Ovary (tissue), 10 donors: ENCODE measurements at places on chromosomes 12 and 14. TPM values are rescaled to one million over a fixed set of nuclear protein-coding genes. Genes with fewer than 3 reads are reported as not detected.

The LTB4R2 gene
- 4.5 TPM for total RNA-seq

The ABCD2 gene
- 0.12 TPM for total RNA-seq

The SLC22A17 gene
- 48.0 TPM for total RNA-seq

DNA sequence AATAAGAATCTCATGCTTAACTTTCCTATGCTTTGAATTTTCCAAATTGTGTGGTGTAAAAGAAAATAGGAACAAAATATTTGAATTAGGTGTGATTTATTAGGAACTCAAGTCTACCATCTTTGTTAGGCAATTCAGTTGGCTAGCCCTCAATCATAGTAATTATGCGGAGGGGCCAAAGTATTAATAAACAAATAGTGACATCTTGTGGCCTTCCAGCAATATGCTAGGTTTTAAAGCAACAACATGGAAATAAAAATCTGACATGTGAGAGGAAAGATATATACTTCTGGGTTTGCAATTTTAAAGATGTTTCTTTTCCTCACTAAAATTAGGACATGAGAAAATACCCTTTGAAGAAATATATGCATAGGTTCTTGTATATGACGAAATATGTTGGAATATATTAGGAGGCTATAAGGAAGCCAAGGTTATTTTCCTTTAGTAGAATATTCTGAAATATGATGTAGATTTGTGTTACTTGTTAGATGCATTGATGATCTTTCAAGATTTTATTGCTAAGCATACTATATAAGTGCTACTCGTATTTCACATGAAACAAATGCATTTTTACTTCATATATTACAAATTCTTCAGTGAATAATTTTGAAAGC lies 200.4 kb downstream of the PTPRO start:
- DNase-seq = no peak

The RD3L gene
- not detected for total RNA-seq

The DNAAF2 gene
- total RNA-seq = 19.3 TPM

DNA sequence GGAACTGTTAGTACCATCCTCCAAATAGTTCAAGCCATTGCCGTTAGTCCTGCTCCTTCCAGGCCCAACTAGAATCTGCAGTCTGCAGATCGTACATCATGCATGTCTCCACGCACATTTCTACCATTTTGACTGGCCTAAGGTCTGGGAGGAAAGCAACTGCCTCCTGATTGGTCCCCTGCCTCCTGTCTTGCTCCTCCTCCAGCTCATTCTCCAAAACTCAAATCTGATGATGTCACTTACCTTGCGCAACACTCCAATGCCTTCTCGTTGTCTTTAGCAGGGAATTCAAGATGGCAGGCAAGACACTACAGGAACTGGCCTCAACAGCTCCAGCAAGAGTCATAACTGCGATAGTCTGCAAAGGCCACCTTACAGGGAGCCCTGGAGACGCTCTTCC lies 9.7 kb upstream of the HCAR1 start:
- DNase-seq = no peak

GRCh38 chr14:102916347-102917055 lies 6.0 kb upstream of the AMN start:
- no peak for DNase-seq

- DNase-seq = no peak
Measured at GRCh38 chr12:113591480-113591974, 119.9 kb upstream of the LHX5 start.

DNA sequence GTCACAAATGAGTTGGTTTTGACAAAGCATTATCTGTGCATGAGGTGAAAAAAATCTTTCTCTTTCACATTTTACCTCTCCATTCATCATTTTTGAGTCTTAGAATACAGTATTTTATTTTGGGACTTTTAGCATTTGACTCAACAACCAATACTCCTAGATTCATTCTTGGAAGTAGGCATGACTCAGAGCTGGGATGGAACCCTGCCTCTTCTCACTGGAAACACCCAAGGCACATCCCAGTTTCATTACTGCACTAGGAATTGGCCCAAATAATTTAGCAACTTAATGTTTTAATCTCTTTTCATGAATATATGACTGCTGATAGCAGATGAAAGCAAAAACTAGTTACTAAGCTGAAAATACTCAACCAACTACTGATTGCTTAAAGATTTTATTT lies 3.3 kb upstream of the PDZRN4 start:
- DNase-seq = no peak
